ENCODE measurements at places on chromosomes 1 and 21.

DNA sequence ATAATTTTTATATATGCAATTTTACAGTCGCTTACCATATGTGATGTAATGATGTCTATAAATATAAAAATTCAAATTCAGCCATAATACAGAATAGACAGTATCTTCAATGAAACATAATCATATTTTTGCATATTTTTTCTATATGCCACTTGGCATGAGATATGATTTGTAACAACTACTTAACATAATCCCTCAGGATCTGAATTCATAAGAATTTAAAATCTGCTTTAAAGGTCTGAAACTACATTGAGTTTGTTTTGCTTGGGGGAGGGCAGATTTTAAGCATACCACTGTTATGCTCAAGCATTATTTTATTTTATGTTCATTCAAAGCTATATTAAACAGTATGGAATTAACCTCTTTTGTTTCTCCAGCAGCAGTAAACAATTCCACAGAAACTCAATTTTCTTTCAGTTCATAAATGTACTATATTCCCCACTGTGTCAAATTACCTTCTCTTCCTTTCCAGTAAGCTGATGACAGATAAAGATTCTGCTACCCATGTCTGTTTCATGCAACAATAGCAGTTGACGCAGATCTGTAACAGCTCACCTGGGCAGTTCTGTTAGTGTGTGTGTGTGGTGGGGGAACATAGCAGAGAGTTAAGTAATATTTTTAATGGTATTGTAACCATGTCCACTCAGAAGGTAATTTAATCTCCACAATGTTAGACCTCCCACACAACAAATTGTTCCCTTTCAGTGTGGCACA, 224.8 kb downstream of the NTNG1 start:
- DNase-seq, result no peak

DNA sequence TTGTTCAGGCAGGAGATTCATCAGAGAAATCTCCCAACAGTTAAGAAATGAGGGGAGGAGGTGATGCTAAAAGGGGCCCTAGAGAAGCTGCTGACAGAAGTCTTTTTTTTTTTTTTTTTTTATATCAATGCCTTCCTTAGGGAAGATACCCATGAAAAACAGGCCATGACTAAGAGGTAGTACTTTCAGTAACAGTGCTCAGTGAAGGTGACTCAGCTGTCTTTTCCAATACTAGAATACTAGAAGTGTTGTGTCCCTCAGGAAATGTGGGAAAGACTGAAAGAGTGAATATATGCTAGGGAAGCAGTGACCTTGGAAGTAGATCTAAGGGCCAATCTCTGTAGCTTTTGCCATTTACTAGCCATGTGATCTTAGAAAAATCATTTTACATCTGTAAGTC, 52.4 kb upstream of the SLFNL1 start:
- DNase-seq, result no peak

DNA sequence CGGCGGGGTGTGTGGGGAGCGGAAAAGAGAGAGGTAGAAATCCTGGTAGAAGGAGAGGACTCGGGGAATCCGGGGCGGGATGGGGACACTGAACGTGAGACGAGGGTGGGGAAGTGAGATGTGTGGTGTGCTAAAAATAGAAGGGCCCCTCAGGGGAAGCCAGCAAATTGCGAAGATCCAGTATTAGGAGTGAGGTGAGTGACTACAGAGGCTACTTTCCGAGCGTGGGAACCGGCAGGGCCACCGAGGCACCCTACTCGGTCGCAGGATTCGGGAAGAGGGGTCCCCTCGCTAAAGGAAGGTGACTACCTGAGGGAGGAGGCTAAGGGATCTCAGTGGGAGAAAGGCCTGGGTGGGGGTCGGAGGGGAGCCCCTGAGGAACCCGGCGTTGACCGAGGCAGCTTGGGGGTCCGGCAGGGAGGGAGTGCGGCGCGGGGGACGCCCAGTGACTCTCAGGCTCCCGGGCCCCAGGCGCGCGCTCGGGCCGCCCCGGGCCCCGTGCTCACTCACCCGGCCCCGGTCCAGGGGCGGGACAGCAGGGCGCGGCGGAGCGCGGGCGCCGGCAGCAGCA, 318 bp downstream of the ALDH4A1 start:
- no peak for DNase-seq

GRCh38 chr1:41941381-41941780, 22.7 kb upstream of the HIVEP3 start:
- DNase-seq, result no peak

- no peak for DNase-seq
These were observed 1382.2 kb upstream of the B3GALT2 start for GRCh38 chr1:194568610-194569009.

- peak; percentile 78 for DNase-seq
These were observed 689 bp downstream of the NASP start for GRCh38 chr1:45584351-45585109.
